ENCODE measurements at places on chromosomes 7 and 10.

DNA sequence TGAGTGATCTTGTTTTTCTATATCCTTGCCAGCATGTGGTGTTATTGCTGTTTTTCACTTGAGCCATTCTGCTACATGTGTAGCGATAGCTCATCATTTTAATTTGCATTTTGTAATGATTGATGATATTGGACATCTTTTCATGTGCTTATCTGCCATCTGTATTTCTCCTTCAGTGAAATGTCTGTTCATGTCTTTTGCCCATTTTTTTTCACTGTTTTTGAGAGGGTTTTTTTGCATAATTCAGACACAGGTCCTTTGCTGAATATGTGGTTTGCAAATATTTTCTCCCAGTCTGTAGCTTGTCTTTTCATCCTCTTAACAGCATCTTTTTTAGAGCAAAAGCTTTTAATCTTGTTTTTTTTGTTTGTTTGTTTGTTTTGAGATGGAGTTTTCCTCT lies 3.7 kb upstream of the PMPCB start:
- no peak for DNase-seq

GRCh38 chr10:13000431-13000830 lies 1.1 kb downstream of the CCDC3 start:
- no peak for DNase-seq

- no peak for DNase-seq
These were observed 306.7 kb upstream of the MBL2 start for GRCh38 chr10:53079283-53079682.

- DNase-seq: peak; percentile 27
These were observed 9.0 kb downstream of the PPP1R17 start for GRCh38 chr7:31695859-31696614.

- DNase-seq: no peak
These were observed 31.3 kb upstream of the GDF10 start for GRCh38 chr10:47268696-47269095.

GRCh38 chr7:131219312-131220041 lies 108.2 kb upstream of the MKLN1 start:
- DNase-seq: no peak

DNA sequence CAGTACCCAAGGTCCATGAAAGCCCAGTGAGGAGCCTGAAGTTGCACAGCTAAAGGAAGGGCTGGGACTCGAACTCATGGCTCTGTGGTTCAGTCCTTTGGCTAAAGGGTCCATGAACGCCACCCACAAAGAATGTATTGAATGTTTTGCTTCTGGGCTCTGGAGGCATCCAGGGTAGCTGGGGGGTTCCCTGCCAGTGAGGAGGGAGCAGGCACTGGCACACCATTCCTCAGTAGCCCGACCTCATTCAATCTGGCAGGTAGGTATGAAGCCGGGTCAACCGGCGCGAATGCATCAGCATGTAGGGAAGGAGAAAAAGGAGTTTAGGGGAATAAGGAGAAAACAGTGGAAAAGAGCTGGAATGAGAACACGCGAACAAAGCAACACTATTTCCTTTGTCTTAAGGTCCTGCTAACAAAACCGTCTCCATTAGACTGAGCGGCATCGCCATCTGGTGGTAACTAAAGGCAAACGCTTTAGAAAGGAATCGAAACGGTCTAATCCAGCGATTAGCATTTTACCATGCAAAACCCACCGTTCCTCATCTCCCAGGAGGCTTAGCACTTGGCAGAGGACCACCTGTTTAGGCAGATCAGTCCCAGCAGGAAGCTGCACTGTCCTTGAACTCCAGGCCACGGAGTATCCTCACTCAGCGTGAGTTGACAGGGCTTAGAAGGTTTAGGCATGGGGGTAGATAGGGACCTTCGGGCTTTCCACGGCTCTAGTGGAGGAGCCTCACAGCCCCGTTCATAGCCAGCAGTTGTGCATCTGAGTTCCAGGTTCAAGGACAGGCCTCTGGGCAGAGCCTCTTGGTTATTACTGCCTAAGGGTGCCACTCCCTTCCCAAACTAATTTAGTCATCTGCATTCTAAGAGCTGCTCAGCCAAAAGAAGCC lies 122.8 kb downstream of the UBE2H start:
- peak; percentile 84 for DNase-seq

GRCh38 chr10:117896517-117896916 lies 150.2 kb downstream of the RAB11FIP2 start:
- DNase-seq: no peak

- no peak for DNase-seq
These were observed 23.5 kb upstream of the FAM133B start for GRCh38 chr7:92613720-92614119.

DNA sequence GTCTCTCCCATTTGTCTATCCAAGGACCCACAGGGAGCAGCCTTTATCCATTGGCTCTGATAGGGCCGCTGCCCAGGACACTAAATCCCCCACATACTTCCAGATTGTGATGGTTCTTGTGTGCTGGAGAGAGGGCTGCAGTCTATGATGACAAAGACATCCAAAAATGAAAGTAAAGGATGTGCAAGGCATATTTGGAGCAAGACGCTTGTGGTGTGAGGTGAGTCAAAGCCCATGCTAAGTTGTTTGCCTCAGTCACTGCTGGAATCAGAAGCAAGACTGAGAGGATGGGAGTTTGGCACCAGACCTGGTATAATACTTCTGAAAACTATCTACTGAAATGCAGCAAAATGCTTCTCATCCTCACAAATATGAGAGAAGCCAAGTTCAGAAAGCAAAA lies 22.7 kb downstream of the ZNF22 start:
- no peak for DNase-seq

DNA sequence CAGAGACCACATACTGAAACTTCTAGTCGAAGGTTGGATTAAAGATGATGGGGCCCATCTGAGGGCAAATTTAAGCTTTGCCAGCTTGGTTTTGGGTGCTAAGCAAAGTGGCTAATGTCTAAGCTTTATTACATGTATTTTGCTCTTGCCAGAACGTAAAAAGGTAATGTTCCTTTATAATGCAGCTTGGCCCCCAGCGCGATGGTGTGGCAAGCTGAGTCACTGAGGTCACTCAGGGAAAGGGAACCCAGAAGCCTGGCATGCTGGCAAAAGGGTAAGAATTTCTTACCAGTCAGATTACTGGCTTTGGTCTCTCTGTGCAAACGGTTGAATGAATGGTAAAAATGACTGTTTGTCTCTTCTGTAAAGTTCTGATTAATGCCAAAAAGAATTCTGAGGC lies 158.3 kb upstream of the KCND2 start:
- DNase-seq: no peak

GRCh38 chr7:146948703-146949102 lies 832.1 kb downstream of the CNTNAP2 start:
- DNase-seq: no peak

DNA sequence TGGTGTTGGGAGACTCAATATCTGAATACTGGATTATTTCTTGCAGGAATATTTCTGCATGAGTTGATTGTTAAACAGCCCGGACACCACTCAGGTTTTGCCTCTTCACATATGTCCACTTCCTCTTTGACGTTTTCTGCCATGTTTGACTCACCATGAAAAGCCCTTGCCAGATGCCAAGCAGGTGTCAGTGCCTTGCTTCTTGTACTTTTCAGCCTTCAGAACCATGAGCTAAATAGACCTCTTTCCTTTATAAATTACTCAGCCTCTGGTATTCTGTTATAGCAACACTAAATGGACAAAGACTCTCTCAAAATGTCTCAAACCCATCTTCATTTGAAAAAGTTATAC lies 24.7 kb upstream of the MACC1 start:
- no peak for DNase-seq

- no peak for DNase-seq
These were observed 17.6 kb downstream of the SLC35B4 start for GRCh38 chr7:134298902-134299683.

GRCh38 chr10:123649676-123650075 lies 16.5 kb upstream of the GPR26 start:
- no peak for DNase-seq

GRCh38 chr10:64096941-64097340 lies 575.7 kb downstream of the REEP3 start:
- no peak for DNase-seq

DNA sequence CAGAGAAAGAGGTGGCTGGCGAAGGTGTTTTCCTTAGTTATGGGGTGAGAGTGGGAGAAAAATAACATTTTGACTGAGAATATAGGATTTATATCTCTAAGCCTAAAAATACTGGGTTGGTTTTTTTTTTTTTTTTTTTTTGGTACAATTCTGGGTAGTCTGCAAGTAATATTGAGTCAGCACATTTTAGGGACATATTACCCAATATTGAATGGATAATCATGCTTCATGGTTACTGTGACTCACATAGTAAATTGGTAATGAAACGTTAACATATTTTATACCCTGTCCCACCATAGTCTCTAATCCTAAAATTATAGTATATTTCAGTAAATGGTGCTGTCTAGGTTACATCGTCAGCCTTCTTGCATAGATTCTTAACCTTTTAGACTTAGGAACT lies 91.4 kb downstream of the TPST1 start:
- DNase-seq: no peak

DNA sequence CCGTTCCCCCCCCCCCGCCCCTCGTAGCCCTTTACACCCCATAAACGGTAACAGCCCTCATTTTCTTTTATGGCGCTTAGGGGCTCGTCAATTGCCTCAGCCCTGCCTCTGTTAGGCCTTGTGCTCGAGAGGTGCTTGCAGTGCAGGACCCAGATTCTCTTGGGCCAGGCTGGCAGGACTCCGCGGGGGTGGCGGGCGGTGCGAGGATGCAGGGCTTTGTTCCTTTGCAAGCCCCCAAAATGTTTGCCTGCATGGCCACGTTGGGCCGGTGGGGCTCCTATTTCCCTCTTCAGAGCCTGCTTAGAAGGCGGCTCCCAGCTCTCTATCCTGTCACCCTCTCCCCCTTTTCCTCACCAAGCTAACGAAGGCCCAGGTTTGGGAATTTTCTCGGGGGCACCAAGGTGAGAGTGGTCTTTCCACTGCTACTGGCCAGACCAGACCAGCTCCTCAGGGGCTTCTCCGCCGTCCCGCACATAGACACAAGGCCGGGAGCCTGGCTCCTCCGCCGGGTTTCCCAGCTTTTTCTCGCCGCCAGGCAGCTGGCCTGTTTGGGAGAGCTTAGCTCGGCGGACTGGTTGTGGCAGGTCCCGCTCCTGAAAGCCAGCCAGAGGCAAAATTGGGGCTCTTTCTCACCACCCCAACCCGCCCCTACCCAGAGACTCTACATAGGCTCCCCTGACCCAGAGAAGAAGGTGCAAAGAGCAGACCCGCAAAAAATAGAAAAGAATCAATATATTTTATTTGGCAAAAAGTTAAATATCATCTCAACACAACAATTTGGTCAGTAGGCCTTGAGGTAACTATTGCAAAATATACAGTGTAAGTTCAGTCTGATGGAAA lies 3.4 kb downstream of the HOXA9 start:
- DNase-seq: peak; percentile 53

DNA sequence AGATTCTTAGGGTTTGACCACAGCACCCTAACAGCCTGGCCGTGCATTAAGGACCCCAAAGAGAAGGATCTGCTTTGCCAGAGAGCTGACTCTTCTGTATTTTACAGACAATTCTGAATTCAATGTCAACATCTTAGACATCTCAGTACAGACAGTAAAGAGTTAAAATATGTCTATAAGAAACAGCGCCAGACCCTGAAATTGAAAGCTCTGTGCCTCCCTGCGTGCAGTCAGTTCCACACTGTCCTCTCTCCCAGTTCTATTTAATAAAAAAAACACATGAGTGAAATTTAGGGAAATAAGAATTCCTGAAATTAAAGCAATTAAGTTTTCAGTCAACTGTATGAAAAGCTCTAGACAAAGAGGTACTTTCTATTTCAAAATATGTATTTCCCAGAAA lies 45.1 kb downstream of the MET start:
- no peak for DNase-seq

- DNase-seq: no peak
These were observed 7.6 kb downstream of the HACD1 start for GRCh38 chr10:17609523-17610079.

DNA sequence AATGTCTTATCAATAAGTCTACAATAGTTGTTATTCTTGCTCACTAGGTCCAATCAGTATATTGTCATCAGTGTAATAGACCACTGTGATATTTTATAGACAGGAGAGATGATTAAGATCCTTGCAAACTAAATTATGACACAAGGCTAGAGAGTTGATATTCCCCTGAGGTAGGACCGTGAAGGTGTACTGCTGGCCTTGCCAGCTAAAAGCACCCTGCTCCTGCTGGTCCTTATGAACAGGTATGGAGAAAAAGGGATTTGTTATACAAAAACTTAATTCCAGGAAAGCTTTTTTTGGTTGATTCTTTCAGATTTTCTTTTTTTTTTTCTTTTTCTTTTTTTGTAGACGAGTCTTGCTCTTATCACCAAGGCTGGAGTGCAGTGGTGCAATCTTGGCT lies 16.8 kb upstream of the TMEM213 start:
- no peak for DNase-seq

GRCh38 chr7:137446025-137446424 lies 102.5 kb upstream of the PTN start:
- DNase-seq: peak; percentile 88

- DNase-seq: no peak
These were observed 2.1 kb downstream of the FRAT1 start for GRCh38 chr10:97321032-97321803.

- no peak for DNase-seq
These were observed 95.8 kb downstream of the CHST15 start for GRCh38 chr10:123997486-123998196.

GRCh38 chr7:11168650-11169170 lies 195.0 kb downstream of the PHF14 start:
- no peak for DNase-seq

- peak; percentile 23 for DNase-seq
These were observed 2.7 kb upstream of the KMT2E start for GRCh38 chr7:105011141-105011830.

DNA sequence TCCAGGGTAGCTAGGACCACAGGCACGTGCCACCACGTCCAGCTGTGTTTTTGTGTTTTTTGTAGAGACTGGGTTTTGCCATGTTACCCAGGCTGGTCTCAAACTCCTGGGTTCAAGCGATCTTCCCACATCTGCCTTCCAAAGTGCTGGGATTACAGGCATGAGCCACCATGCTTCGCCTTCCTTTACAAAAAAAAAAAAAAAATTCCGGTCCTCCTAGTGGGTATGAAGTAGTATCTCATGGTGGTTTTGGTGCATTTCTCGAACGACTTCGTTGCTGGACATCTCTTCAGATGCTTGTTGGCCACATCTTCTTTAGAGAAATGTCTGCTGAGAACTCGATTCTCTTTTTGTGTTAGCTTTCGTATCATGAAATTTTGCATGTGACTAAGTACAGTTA lies 3.9 kb downstream of the PROSER2 start:
- DNase-seq: no peak

GRCh38 chr10:91642831-91643692 lies 10.2 kb upstream of the PPP1R3C start:
- no peak for DNase-seq

GRCh38 chr10:77887631-77888355 lies 38.8 kb downstream of the DLG5 start:
- no peak for DNase-seq

DNA sequence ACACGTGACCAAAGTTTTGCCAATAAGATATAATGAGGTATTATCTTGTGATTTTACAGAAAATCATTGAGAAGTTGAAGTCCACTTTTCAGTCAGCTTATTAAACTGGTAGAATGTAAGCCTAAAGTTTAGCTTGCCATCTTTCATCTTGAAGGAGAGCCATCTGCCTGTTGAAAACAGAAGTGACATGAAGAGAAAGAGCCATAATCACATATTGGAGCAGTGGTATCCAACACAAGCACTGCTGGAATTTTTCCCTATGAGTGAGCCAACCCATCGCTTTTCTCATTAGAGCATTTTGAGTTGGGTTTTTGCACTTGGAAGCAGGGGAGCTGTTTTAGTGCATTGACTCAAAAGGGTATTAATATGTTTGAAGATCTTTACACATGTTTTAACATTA lies 117.6 kb upstream of the FERD3L start:
- peak; percentile 10 for DNase-seq

- no peak for DNase-seq
These were observed 63.6 kb downstream of the RGS10 start for GRCh38 chr10:119478811-119479341.
